Dermis blood vessel endothelial cell (primary cell): ENCODE measurements at places on chromosomes 3 and 15.

GRCh38 chr3:113070681-113071113 lies 79.9 kb downstream of the GTPBP8 start:
- no peak for DNase-seq

DNA sequence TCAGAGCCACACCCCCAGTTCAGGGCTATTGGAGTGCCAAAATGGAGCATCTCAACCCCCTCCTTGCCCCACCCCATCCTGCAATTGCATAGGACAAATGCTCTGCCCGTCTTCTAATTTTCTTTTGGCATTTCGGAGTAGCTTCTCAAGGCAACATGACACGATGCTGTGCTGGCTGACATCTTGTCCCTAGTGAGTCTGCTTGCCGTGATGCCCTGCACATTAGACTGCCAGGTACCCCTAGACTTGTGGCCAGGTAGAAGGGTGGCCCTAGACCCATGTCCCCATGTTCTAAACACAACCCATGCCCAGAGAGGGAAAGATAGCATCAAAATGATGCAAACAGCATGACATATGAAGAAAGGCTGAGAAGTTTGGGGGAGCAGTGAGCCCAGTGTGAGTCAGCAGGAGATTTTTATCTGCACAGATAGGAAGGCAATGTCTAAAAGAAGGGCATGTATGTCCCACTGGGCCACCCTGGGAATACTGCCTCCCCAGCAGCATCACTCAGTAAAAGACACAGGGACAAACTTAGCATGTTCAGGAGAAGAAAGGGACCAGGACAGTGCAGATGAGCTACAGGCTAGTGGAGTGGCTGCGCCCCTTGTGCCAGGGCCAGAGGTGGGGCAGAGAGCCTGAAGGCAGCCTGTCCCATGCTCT lies 36.8 kb downstream of the CA12 start:
- DNase-seq, result no peak

GRCh38 chr3:126438186-126438585 lies 37.5 kb downstream of the ZXDC start:
- DNase-seq, result no peak

DNA sequence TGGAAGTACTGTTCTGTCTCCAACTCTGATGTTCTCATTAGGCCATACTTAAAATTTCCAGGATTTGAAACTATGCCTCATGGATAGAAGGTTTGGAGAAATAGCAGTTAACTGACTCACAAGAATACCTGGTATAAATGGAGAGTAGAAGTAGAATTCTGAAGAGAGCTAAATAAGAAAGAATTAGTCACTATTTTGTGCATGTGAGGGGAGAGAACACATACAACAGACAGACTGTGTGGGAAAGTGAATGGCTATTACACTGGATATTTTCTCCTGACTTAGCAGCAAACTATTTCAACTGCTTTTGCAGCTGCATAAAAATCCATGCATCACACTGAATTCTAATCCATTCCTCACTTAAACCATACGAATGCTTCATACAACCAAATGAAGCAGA lies 71.3 kb downstream of the C3orf70 start:
- no peak for DNase-seq

GRCh38 chr3:160130071-160130470 lies 95.2 kb upstream of the C3orf80 start:
- DNase-seq, result no peak

GRCh38 chr3:47867451-47868044 lies 64.6 kb downstream of the DHX30 start:
- DNase-seq, result no peak

GRCh38 chr3:64815195-64815631 lies 127.4 kb upstream of the ADAMTS9 start:
- no peak for DNase-seq

GRCh38 chr3:152289708-152290107 lies 21.0 kb downstream of the MBNL1 start:
- no peak for DNase-seq

DNA sequence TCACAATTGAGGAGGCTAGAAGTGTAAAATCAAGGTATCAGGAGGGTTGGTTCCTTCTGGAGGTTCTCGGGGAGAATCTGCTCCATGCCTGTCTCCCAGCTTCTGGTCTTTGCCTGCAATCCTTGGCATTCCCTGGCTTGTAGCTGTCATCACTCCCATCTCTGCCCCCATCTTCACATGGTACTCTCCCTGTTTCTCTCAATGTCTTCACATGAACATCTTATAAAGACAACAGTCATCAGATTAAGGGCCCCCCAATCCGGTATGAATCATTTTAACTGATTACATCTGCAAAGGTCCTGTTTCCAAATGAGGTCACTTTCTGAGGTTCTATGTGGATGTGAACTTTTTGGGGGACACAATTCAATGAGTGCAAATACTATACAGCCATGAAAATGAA lies 113.0 kb upstream of the GALNT15 start:
- no peak for DNase-seq

DNA sequence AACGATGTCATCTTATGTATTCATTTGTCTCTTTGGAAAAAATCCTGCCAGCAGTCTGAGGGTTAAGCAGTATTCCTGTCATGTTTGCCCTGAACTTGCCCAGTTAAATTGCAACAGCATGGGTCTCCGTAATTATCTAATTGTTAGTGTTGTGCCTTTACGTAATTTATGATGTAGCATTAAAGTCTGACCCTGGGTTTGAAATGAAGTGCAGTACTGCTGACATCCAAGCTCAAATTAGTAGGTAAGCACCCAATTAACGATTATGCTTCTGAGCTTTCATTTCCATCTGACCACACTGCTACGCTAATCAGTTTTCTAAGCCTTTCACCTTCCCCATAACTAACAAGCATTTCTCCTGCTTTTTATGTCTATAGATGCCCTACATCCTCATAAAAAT lies 241.8 kb downstream of the ARRDC4 start:
- no peak for DNase-seq

DNA sequence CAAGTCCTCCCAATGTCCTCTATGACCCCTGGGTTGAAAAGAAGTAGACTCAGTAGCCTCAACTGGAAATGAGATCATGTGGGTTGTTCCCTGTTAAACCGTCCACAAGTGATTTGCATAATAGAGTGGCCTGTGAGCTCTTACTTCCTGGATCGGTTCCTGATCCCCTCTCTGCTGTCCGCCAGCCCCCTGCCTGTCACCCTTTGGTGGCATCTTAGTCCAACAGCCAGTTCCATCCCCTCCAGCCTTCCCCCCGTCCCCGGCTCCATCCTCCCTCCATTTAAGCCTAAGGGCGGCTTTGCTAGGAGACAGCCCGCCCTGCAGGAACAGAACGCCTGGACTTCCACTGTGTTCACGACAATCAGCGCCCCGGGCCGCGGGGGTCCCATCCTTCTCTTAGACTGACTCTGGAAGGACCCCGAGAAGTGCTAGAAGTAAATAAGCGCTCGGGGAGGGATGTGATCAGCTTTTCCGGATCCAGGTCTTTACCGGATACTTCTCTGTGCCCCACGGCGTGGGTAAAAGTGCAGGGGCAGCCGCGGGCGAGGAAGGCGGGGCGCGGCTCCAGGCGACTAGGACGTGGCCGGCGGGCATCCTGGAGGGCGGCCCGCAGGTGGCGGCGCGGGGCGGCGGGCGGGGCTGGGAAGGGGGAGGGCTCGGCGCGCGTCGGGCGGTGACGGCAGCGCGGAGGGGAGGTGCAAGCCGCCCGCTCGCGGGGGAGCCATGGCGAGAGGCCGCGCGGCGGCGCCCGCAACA lies 51.2 kb upstream of the ULK4 start:
- DNase-seq, result peak; percentile 81

- no peak for DNase-seq
Observed at GRCh38 chr15:56076640-56077039, 83.2 kb upstream of the NEDD4 start.

DNA sequence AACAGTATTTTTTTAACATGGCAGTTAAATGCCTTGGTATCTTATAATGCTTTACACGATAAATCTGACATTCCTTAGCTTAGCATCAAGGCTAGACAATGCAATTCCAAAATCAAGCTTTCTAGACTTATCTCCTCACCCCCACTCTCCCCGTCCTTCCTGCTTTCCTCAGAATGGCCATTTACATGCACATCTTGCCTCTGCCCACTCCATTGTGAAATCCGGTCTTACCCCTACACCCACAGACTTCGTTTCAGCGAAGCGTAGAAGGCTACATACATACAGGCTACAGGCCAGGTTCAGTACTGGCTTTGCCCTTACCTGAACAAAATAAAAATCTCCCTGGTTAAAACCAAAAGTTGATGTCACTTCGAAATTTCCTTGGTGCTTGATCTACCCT lies 58.6 kb upstream of the SLC12A8 start:
- DNase-seq, result no peak

DNA sequence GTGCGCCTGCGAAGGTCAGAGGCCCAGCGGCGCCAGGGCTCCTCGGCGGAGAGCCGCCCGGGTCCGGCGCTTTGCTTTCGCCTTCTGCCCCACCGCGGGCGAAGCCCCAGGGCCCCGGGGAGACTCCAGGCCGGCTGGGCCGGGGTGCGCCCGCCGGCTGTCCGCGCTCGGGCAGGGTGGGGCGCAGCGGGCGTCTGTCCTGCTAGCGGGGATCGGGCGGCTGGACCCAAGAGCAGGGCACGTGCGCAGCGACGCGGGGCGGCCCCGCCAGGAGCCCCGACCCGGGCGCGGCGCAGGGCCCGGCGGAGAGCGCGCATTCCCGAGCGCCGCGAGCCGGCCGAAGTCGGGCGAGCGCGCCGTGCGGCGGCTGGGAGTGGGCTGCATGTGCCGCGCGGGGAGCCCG lies 569 bp upstream of the ALDH1A3 start:
- DNase-seq, result peak; percentile 50

DNA sequence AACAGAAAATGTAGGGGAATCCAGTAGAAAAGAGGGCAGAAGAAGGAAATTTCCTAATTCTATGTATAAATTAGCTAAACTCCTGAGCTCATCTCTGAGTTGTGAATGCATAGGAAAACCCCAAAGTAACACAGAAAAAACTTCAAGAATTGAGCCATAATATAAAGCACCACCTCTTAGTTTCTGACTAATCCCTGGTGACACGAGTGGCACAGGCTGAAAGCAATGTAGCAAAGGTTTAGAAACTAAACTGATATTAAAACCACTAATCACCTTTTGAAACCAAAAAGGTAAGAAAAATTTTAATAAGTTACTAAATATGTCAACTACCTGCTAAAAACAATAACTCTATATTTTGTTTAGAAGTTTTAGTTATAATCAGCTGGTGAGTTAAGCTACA lies 255.6 kb upstream of the NECTIN3 start:
- DNase-seq, result no peak

DNA sequence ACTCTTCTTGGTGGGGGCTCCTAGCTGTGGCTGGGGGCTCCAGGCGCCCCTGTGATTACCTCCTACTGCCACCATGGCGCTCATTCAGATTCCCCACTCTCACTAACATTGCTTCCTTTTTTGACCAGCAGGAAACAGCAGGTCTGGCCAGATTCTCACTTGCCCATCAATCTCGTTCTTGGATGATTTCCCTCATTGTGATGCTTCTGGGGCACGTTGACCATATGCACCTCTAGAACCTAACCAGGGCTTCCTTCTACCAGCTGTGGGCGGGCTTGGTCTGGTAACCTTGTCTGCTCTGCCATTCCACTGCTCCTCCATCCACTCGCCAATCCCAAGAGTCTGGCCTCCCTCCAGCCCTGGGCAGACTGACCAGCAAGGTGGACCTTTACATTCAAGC lies 35.9 kb upstream of the PTPN23 start:
- DNase-seq, result peak; percentile 37

GRCh38 chr3:19394946-19395345 lies 246.6 kb downstream of the KCNH8 start:
- no peak for DNase-seq

GRCh38 chr15:99282121-99282520 lies 30.8 kb downstream of the LRRC28 start:
- peak; percentile 33 for DNase-seq

GRCh38 chr3:125511420-125512118 lies 8.4 kb downstream of the SNX4 start:
- DNase-seq, result no peak

GRCh38 chr3:16121391-16121790 lies 53.1 kb upstream of the GALNT15 start:
- DNase-seq, result no peak

- no peak for DNase-seq
Observed at GRCh38 chr15:48001393-48002039, 119.3 kb upstream of the SLC24A5 start.

GRCh38 chr3:4776980-4777581 lies 202.2 kb upstream of the BHLHE40 start:
- DNase-seq, result no peak

GRCh38 chr3:110106805-110107204 lies 769.5 kb upstream of the DPPA4 start:
- DNase-seq, result no peak

DNA sequence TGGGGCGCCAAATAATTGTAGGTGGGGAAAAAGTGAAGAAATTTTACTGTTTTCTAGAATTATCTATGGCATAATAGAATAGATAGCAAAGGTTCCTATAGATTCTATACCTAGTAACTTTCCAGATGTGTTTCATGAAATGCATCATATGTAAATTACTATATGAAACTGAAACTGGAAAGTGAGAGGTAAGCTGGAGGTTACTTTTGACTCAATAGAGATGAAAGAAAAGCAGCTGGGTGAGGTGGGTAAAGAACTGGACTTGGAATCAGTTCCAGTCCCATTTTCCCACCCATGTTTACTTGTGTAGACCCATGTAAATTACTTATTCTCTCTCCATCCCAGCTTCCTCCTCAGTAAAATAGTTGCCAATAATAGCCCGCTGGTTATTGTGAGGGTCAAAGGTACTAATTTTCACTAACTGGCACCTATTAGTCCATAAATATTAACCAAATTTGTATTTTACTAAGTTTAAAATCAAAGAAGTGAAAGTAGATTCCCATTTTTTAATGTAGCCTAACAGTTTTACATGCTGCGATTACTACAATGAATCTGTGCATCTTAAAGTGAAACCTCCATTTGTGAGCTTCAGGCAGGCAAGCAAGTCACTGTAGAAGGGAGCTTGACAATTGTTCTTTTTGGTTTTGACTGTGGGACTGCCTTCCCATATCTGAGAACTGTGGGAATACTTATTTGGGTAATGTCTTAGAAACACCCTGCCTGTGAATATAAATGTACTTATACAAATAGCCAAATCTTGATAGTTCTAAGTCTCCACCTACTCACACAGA lies 312.1 kb downstream of the SLC9A9 start:
- no peak for DNase-seq

DNA sequence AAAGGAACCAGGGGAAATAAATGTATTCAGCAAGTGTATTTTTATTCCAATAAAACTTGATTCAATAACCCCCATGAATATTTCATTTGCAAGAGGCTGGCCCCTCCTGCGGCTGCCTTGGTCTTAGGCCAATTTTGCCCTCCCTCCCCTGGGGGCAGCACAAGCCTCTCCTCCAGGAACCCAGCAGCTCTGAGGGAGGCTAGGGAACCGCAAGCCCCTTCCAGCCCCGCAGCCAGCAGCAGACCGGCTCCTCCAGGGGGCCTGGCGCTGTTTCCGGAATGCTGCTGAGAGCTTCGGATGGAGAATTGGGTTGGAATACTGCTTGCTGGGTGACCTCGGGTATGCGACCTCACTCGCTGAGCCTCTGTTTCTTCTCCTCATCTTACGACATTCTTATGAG lies 150.1 kb downstream of the RAB11A start:
- no peak for DNase-seq

GRCh38 chr3:125694761-125695294 lies 99.5 kb upstream of the OSBPL11 start:
- no peak for DNase-seq
